ENCODE measurements at places on chromosomes 4 and X.
A peak's percentile ranks its signal among the peaks of the same experiment; 100 is the strongest.

GRCh38 chr4:156970501-156971164 lies 966 bp downstream of the PDGFC start:
- no peak for DNase-seq

DNA sequence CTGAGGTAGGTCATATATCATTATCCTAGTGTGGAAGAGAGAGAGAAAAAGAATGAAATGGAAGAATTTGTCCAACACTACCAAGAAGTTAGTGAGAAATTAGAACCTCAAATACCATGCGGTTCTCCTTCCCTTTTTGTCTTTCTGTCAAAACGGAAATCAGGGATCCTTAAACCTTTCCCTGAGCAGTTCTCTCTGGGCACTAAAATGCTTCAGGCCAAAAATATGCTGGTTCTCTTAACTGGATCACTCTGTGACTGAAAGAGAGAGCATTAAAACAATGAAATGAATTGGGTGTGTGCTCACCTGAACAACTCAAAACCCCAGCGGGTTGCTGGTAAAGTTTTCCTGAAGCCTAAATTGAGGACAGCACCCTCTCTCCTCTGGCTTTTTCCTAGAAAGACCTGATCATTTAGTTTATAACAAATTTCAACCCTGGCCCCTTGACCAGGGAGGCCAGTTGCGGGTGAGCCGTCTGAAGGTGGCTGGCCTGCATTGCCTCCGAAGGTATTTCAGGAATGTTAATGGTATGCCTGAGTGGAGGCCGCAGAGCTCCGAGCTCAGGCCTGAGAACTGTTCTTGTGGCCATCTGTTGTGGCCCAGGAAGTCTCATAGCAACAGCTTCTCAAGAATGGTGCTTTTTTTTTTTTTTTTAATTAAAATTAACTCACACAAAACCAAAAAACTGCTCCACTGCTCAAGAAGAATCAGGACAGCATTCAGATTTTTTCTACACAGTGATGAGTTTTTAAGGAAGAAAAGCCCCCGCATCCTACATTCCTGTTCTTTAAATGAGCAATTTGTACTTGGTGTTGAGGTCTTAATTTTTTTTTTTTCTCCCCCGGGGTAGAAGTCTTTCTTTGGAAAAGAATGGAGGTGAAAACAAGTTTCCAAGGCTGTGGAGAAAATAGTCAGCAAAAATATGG lies 155.1 kb downstream of the SHROOM3 start:
- DNase-seq = no peak

- DNase-seq = no peak
Observed at GRCh38 chr4:98612318-98613250, 45.8 kb downstream of the TSPAN5 start.

DNA sequence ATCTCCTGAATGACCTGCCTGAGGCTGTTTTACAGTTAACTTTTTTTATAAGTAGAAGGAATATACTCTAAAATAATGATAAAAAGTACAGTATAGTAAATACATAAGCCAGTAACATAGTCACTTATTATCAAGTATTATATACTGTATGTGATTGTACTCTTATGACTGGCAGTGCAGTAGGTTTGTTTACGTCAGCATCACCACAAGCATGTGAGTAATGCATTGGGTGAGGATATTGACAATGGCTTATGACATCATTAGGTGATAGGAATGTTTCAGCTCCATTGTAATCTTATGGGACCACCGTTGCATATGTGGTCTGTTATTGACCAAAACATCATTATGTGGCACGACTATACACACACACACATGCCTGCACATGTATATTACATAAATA lies 20.5 kb downstream of the NUDT9 start:
- no peak for DNase-seq

GRCh38 chr4:13866881-13867280 lies 239.4 kb upstream of the BOD1L1 start:
- DNase-seq = no peak

- DNase-seq = no peak
Observed at GRCh38 chr4:121011138-121011537, 61.2 kb downstream of the NDNF start.

- no peak for DNase-seq
Observed at GRCh38 chrX:106585478-106585877, 26.3 kb upstream of the RADX start.

DNA sequence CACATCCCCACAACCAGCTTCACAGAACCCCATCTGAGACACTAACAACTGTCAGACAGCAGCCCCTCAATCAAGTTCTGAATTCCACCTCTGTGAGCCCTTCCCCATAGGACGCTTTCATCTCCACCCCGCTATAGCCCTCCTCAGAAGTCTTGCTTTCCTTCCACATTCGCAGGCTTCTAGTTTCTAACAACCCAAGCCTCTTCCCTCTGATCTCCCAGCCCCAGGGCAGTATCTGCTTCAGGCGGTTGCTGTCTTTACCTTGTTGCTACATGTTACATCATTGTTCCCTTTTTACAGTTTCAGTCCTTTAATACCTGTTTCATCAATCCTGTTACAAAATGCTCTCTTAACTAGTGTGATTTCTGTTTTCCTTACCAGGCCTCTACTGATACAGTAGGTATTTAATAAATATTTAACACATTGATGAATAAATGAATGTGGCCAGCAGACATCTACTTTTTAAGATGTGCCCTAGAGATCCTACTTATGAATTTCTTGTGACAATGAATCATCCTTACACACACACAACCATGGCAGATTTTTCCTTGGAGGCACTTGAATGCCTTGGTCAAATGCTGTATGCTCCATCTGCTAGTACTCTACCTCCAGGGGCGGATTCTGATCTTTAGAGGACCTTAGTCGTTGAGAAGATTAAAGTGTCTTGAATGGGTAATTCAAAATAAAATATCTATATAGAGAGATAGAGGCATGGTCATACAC lies 164.7 kb upstream of the SLIT2 start:
- DNase-seq = no peak

GRCh38 chr4:118888666-118889311 lies at the start of gene SYNPO2:
TSS of gene SYNPO2 (plus strand) at chr4:118888854. CDS start at chr4:118889037, 183 bp downstream.
- DNase-seq = peak; percentile 6

- no peak for DNase-seq
Observed at GRCh38 chr4:173448608-173449379, 49.9 kb upstream of the SCRG1 start.

GRCh38 chr4:76023389-76023788 lies at the start of gene CXCL10:
TSS of gene CXCL10 (minus strand) at chr4:76023497. CDS start at chr4:76023431, 66 bp downstream.
- DNase-seq = no peak

DNA sequence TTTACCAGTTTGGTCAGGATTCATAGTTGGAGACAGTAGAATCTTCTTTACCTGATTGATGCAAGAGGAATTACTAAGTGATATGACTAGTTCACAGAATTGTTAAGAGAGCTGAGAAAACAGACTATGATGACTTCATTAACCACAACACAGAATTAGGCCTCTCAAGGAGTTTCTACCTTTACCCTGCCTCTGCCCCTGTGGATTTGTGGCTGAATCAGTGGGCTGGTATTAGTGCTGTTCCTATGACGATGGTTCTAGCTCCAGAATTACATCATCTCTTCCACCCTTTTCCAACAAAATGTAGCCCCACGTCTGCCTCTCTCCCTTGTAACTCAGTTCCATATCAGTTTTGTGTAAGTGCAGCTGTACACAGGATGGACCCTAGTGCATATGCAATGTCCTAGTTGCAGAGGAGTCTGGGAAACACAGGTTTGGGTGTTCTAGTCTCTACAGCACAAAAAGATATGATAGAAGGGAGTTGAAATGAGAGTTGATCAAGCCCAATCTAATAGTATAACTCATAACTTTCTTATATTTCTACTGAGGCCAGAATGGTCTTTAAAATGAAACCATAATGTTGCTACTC lies 99.3 kb downstream of the ANXA5 start:
- no peak for DNase-seq

DNA sequence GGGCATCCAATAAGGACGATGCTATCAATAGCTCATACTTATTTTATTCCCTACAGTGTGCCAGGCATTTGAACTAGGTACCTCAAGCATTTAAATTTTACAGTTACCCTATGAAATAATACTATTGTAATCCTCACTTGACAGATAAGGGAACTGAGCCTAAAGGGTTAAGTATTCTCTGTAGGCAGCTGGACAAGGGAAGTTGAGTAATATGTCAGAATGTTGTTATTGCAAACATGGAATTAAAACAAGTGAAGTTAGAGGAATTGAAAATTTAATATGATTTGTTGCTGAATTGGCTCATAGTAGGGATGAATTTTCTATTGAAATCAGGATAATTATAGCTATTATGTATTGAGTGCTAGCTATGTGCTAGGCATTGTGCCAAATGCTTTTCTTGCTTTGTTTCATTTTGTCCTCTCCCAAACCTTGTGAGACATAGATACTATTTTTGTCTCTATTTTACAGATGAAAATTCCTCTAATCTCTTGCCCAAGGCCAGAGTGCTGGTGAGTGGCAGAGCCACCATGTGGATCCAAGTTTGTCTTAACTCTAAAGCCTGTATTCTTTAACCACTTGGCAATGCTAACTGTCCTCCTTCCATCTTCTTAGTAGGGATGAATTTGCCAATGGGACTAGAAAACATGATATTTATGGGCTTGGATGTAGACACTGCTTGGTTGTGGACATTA lies 58.1 kb downstream of the TMEM164 start:
- DNase-seq = no peak

DNA sequence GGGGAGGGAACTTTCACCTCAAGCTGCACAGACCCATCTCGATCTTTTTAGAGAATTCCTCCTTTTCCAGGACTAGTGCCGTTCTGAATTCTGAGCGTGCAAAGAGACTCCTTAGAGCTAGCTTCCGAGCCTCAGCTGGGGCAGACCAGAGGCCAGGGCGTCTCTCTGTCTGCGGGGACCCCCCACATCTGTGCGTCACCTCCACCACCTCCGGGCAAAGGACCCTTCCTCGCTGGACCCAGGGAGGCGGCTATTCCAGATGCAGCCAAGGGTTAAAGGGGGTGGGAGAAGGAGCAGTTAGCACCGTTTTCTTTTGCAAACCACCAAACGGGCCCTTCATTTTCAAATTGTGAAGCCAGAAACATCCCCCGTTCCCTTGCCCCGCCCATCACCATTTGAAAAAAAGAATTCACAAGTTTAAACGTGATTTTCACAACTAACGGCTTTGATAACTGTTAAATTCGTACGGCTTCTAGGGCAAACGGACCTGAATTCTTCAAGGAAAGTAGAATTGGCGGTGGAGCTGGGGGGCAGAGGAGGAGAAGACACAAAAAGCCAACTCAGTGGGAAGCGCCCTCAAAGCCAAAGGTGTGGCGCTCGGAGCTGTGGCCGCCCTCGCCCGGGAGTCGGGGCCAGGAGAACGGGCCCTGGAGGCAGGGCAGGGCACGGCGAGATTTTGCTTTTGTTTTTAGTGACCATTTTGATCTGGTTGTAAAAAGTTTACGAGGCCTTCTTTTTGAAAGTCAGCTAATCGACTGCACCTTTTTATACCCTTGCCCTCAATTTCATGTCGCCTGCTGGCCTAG lies 3.3 kb upstream of the PDGFRA start:
- DNase-seq = no peak

DNA sequence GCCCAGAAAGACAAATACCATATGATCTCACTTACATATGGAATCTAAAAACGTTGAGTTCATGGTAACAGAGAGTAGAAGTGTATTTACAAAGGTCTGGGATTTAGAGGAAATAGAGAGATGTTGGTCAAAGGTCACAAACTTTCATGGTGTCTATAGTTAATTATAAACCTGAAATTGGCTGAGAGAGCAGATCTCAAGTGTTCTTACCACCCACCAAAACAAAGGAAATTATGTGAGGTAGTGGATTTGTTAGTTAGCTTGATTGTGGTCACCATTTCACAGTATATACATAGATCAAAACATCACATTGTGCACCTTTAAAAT lies 186.8 kb downstream of the NWD2 start:
- DNase-seq = no peak

GRCh38 chr4:55730280-55730931 lies 89.2 kb upstream of the EXOC1L start:
- DNase-seq = no peak

- DNase-seq = no peak
Observed at GRCh38 chrX:13094374-13094773, 50.0 kb upstream of the FAM9C start.

- no peak for DNase-seq
Observed at GRCh38 chr4:176189891-176190795, 5.2 kb downstream of the SPATA4 start.

GRCh38 chrX:122868631-122869030 lies 315.4 kb upstream of the GRIA3 start:
- no peak for DNase-seq

GRCh38 chrX:11724122-11725017 lies 33.7 kb upstream of the MSL3 start:
- DNase-seq = no peak

GRCh38 chr4:54574500-54574899 lies 83.3 kb upstream of the KIT start:
- DNase-seq = no peak

Data from activated CD4-positive, alpha-beta T cell treated with anti-CD3 and anti-CD28 coated beads, Interleukin-2, amount 50 U/mL, for 1 hour (primary cell).